ENCODE measurements at places on chromosomes 3 and 15.

DNA sequence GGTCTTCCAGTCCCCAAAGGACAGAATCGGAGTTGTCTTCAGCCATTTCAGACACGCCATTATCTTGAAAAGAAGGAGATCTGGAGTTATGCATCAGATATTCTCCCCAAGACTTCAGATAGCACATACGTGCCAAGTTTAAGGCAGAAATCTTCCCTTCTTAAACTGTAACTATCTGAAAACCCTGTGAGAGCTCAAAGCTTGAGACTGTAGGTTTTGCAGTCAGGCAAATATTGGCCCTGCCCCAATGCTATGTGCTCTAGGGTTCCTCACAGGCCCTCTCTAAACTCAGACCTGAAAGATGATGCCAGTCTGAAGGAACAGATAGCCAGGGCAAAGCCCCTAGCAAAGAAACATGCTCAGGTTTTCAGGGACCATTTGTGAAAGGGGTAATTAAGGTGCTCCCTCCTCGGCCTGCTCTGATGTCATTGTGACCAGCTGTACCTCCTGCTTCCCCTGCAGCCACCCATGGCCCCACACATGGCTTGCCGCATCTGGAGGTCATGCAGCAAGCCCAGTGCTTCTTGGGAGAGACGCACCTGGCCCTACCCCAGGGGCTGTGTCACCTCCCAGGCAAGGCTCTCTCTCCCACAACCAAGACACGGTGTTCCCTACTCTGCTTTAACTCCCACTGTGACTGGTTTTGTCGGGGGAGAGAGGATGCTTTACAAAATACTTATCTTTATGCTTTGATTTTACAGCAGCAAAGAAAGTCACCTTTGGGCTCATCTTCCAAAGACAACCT lies 53.4 kb upstream of the POMGNT2 start:
- no peak for DNase-seq

DNA sequence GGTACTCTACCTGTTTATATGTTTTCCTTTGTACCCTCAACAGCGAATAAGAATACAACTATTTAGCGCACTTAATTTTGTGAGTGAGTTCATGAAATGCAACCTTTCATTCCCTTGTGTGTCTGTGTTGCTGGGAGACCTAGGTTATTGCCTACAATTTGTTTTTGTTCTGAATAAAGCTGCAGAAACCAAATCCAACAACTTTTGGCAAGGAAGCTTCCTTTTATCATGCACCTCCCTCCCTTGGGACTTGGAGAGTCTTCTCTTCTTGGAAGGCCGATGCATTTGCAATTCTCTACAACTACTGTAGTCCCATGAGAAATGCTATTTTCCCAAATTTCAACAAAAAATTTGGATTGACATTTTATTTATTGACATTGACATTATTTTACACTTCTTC lies 1002.4 kb upstream of the CADM2 start:
- no peak for DNase-seq

- DNase-seq, result no peak
These were observed 218.2 kb upstream of the NAALADL2 start for GRCh38 chr3:174640932-174641331.

DNA sequence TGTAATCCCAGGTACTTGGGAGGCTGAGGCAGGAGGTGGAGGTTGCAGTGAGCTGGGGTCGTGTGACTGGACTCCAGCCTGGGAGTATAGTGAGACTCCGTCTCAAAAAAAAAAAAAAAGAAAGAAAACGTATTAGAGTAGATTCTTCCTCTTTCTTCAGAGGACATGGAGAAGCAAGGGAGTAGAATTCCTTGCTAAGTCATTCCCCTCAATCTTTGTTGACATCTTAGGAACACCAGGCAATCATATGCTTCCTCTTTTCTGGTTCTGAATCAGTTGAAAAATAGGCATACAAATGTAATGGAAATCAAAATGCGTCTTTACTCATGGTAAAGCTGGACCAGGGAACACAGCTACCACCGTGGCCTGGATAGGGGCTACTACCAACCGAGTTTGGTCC lies 38.3 kb upstream of the ATOSA start:
- DNase-seq, result no peak

- DNase-seq, result no peak
These were observed 81.9 kb upstream of the PTX3 start for GRCh38 chr3:157354722-157355121.

- no peak for DNase-seq
These were observed 319.6 kb upstream of the SEMA6D start for GRCh38 chr15:47397655-47398054.

- DNase-seq, result no peak
These were observed 20.2 kb upstream of the MEF2A start for GRCh38 chr15:99545605-99546004.

DNA sequence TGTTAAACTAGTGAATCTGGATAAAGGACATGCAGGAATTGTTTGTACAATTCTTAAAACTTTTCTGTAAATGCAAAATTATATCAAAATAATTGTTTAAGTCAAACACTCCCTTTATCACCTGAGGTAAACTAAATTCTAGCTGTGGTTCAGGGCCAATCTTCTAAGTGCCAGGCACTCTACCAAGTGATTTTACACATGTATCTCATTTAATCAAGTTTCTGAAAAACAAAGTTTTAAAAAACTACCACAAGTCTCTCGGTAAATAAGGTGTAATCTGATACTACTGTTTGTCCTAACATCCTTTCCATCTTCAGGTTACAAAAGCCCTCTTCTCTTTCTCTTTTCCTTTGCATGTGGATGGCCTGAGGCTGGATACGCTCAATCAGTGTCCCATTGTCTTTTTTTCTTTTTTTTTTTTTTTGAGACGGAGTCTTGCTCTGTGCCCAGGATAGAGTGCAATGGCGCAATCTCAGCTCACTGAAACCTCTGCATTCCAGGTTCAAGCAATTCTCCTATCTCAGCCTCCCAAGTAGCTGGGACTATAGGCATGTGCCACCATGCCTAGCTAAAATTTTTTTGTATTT lies 19.3 kb downstream of the IFT80 start:
- DNase-seq, result no peak

DNA sequence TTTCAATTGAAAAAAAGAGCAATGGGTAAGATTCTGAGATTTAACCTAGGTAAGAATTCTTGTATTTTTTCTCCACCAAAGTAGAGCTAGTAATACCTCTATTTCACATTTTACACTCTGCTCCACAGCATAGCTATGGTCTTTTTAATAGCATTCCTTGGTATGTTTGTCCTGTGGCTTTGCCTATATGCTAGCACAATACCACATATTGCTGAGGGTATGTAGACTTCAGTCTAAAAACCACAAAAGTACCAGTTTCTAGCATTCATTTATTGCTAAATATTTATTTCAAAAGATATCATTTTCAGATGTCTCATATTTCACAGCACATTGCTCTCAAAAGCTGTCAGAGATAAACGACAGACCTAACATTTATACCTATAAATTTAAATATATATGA lies 18.2 kb upstream of the EOGT start:
- no peak for DNase-seq

DNA sequence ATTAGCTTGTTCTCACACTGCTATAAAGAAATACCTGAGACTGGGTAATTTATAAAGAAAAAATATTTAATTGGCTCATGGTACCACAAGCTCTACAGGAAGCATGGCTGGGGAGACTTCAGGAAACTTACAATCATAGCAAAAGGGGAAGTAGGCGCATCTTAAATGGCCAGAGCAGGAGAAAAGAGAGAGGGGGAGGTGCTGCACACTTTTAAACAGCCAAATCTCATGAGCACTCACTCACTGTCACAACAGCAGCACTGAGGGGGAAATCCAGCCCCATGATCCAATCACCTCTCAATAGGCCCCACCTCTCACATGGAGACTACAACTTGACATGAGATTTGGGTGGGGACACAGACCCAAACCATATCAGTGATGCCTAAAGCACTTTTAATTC lies 82.5 kb downstream of the DCLK3 start:
- no peak for DNase-seq

GRCh38 chr3:173004681-173005080 lies 136.4 kb downstream of the SPATA16 start:
- no peak for DNase-seq

GRCh38 chr3:114816052-114816451 lies 331.0 kb downstream of the ZBTB20 start:
- DNase-seq, result no peak

- DNase-seq, result no peak
These were observed 41.1 kb downstream of the VGLL3 start for GRCh38 chr3:86949850-86950249.

DNA sequence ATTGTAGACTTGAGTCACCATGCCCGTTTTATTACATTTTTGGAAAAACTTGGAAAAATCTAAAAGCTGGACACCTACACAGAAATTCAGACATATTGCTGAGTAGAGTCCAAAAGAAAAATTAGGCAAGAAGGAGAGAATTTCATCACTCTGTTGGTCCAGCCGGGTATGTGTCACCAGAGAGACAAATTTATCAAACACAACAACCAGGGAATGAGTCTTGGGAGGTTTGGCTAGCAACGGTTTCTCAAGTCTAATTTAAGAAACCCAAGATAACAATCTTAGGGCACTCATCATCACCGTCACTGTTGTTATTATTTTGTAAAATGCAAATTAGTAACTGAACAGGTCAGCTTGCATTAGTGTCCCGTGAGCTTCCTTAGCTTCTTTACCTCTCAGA lies 197.5 kb upstream of the C2CD4B start:
- no peak for DNase-seq

GRCh38 chr15:95520922-95521321 lies 809.6 kb upstream of the NR2F2 start:
- no peak for DNase-seq

- DNase-seq, result peak; percentile 65
These were observed 114.7 kb downstream of the ETFA start for GRCh38 chr15:76196269-76197231.

GRCh38 chr15:60299452-60300047 lies 98.2 kb downstream of the ANXA2 start:
- peak; percentile 38 for DNase-seq

- DNase-seq, result no peak
These were observed 325.0 kb downstream of the OTOL1 start for GRCh38 chr3:161821591-161821990.

GRCh38 chr3:157088601-157089454 lies 71.1 kb downstream of the CCNL1 start:
- no peak for DNase-seq
